Effector memory CD8-positive, alpha-beta T cell (primary cell): ENCODE measurements at places on chromosomes 13 and 19.
A peak's percentile ranks its signal among the peaks of the same experiment; 100 is the strongest.

- H3K27me3 ChIP-seq: no peaks in the 10 kb centered on the region
- DNase-seq: no peak
- peaks cover 6% of the 10 kb centered on the region for H3K36me3 ChIP-seq
- H3K4me3 ChIP-seq: no peak overlapping the region
Measured at GRCh38 chr19:20351244-20351643, 184.2 kb downstream of the ZNF486 start.

GRCh38 chr13:80946008-80946802 is 605.3 kb upstream of the SPRY2 start:
- H3K4me3 ChIP-seq: no peak overlapping the region
- DNase-seq: no peak

DNA sequence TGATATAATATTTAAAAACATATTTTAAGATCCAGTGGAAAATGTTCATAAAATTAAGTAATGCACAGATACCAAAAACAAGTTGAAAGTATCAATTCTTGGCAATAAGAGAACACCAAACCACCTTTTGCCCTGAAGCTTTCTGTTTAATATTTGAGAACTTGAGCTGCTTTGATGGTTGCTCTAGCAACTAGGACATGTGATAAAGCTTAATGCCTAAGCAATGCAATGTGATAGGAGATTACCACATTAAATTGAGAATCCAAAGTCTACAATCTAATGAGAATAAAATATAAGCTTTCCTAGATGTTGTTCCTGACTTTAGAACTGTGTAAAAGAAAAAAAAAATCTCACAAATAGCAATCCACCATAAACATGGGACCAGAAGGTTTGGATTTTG is 1367.5 kb upstream of the PCDH9 start:
- H3K27ac ChIP-seq: no peak overlapping the region
- H3K4me1 ChIP-seq: no peaks in the 10 kb centered on the region
- no peaks in the 10 kb centered on the region for H3K27me3 ChIP-seq
- no peak for DNase-seq
- no peak overlapping the region for H3K4me3 ChIP-seq

DNA sequence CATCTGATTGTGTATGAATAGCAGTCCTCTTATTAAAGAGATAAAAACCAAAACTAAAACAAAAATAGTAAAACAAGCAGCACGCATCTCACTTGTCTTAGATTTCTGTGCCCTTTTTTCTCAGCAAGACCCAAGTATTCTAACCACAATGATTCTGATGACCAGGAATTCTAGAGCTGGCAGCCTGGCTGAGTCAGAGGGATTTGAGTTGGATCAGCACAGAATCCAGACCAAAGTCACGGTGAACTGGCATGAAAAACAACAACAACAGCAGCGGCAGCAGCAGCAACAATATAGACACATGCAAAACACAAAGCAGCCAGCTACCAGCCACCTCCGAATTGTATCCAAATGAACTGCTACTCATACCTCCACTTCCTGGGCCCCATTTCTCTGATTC is 360.5 kb downstream of the KCNRG start:
- DNase-seq: no peak
- no peak overlapping the region for H3K4me3 ChIP-seq
- H3K27ac ChIP-seq: no peak overlapping the region
- H3K36me3 ChIP-seq: no peaks in the 10 kb centered on the region
- H3K27me3 ChIP-seq: no peaks in the 10 kb centered on the region

GRCh38 chr13:71303144-71303543 is 563.9 kb downstream of the DACH1 start:
- no peak overlapping the region for H3K27ac ChIP-seq
- H3K27me3 ChIP-seq: peaks cover 5% of the 10 kb centered on the region
- no peaks in the 10 kb centered on the region for H3K4me1 ChIP-seq
- no peak overlapping the region for H3K4me3 ChIP-seq
- no peaks in the 10 kb centered on the region for H3K36me3 ChIP-seq

DNA sequence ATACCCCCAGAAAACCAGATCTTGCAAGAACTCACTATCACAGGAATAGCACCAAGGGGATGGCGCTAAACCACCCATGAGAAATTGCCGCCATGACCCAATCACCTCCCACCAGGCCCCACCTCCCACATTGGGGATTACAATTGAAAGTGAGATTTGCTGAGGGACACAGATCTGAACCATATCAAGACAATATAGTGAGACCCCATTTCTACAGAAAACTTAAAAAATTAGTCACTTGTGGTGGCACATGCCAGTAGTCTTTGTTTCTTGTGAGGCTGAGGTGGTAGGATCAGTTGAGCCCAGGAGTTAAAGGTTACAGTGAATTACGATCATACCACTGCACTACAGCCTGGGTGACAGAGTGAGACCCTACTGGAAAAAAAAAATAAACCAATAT is 9.7 kb downstream of the DNAJC15 start:
- H3K27ac ChIP-seq: no peak overlapping the region
- peaks cover 31% of the 10 kb centered on the region for H3K4me1 ChIP-seq

DNA sequence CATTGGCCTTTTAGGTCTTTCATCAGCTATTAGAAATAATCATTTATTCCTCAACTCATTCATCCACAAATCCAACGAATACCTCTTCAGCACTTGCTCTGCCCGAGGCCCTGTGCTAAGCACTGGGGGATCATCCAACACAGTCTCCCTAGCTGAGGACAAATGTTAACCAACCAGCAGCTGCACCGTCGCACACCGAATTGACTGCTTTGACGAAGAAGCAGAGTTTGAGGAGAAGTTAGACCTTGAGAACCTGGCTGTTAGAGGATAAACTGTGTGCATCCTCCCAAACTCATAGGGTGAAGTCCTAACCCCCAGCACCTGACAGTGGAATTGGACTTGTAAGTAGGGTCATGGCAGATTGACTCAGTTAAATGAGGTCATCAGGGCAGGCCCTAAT is 170.9 kb downstream of the USP12 start:
- peaks cover 37% of the 10 kb centered on the region for H3K27me3 ChIP-seq
- DNase-seq: no peak
- H3K36me3 ChIP-seq: no peaks in the 10 kb centered on the region
- H3K4me1 ChIP-seq: peaks cover 2% of the 10 kb centered on the region

DNA sequence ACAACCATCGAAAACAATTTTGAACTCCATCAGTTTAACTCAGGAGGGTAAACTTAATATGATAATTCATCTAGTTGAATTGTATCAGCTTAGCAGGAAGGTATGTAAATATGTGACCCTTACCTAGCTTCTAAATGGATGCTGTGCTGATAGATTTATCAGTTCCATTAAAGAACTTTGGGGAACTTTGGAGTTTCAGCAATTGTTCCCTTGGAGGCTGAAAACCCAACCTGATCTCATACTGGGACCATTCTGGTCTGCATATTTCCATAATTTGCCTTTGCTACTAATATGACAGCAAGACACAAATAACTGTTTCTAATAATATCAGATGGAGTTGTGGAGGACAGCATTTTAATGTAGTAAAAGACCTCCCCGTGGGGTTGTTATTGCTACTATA is 127.8 kb downstream of the GGACT start:
- H3K4me3 ChIP-seq: no peak overlapping the region
- H3K36me3 ChIP-seq: no peaks in the 10 kb centered on the region
- no peak for DNase-seq

DNA sequence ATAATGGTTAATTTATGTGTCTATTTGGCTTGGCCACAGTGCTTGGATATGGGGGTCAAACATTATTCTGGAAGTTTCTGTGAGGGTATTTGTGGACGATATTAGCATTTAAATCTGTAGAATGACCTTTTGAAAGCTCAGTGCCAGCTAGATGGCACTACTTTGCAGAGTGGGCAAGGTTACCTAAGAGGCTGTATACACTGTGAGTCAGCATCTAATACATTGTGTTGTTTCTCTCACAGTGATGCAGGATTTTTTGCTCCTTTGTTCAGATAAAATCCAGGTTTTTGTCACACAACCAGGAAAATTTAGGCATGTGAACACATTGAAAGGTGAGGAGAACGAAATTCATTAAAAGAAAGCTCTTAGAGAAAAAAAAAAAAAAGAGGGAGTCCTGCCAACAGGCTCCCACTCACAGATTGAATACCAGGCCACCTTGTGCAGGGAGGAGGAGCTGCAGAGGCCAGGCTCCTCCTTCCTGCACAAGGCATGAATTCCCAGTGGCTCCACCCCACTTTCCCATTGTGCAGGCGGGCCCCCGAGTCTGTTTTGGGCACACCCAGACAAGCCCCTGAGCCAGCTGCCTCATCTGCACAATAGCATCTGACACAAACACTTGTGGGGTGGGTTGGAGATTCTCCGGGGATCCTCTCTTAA is 551.0 kb upstream of the ATXN8OS start:
- DNase-seq: no peak
- no peaks in the 10 kb centered on the region for H3K27me3 ChIP-seq
- H3K27ac ChIP-seq: no peak overlapping the region
- no peaks in the 10 kb centered on the region for H3K4me1 ChIP-seq

GRCh38 chr13:49733181-49733951 is 42.1 kb upstream of the EBPL start:
- H3K27me3 ChIP-seq: no peaks in the 10 kb centered on the region
- no peaks in the 10 kb centered on the region for H3K4me1 ChIP-seq
- no peak overlapping the region for H3K4me3 ChIP-seq
- H3K27ac ChIP-seq: no peak overlapping the region

- H3K4me3 ChIP-seq: no peak overlapping the region
- H3K36me3 ChIP-seq: no peaks in the 10 kb centered on the region
- H3K27me3 ChIP-seq: peaks cover 14% of the 10 kb centered on the region
- H3K27ac ChIP-seq: no peak overlapping the region
Measured at GRCh38 chr13:46487748-46488147, 65.2 kb upstream of the LRCH1 start.

DNA sequence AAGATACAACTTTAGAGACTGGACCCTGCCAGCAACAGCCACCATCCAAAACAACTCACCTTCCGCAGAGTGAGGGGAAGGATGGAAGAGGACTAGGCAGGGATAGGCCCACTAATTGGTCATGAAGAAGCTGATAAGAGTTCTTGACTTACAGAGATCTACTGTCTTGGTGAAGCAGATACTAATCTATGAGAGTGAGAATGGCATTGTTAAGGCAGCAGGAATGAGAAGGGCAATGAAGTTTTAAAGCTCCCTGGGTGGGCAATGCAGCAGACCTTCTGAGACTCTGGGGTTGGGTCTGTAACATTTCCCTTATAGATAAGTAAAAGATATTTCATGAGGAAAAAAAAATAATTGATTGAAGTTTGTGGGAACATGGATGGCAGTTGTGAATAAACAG is 63.7 kb downstream of the KLF12 start:
- peaks cover 49% of the 10 kb centered on the region for H3K4me1 ChIP-seq
- H3K4me3 ChIP-seq: peak overlapping the region; percentile 56
- no peaks in the 10 kb centered on the region for H3K27me3 ChIP-seq
- H3K27ac ChIP-seq: peak overlapping the region; percentile 54

DNA sequence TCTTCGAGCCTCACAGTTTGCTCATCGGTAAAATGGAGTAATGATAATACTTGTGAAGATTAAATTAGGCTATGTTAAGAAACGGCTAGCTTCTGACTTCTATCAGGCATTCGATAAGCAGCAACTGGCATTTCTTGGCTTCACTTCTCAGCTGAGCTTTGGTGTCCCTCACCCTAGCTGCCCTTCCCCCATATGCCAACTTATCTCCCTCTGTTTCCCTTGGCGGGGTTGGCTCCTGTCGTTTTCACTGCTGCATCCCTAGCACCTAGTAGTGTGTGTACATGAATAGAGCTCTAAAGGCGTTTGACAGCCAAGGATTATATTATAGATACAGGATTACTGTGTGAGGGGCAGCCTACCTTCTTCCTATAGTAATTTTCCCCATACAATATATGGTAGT is 97.5 kb downstream of the TNFSF11 start:
- H3K27me3 ChIP-seq: peaks cover 4% of the 10 kb centered on the region
- no peaks in the 10 kb centered on the region for H3K4me1 ChIP-seq
- H3K27ac ChIP-seq: no peak overlapping the region
- no peak overlapping the region for H3K4me3 ChIP-seq
- H3K36me3 ChIP-seq: no peaks in the 10 kb centered on the region

DNA sequence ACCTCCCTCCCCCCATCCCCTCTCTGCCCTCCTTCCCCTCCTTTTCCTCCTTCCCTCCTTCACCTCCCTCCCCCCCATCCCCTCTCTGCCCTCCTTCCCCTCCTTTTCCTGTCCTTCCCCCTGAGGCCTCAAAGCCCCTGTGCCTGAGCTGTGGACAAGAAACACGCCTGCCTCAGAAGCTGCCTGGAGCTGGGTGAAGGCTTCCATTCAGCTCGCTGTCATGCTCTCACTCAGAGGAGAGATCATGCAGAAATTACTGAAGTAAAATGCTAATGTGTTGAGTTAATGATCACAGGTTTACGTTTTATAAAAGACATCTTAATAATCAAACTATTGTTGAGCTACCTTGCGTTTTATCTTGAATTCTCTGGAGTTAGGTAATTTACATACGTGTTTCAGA is 114.5 kb downstream of the ATP11A start:
- no peaks in the 10 kb centered on the region for H3K4me1 ChIP-seq
- no peak for DNase-seq
- H3K27ac ChIP-seq: peak overlapping the region; percentile 60
- H3K36me3 ChIP-seq: peaks cover 5% of the 10 kb centered on the region
- no peaks in the 10 kb centered on the region for H3K27me3 ChIP-seq

DNA sequence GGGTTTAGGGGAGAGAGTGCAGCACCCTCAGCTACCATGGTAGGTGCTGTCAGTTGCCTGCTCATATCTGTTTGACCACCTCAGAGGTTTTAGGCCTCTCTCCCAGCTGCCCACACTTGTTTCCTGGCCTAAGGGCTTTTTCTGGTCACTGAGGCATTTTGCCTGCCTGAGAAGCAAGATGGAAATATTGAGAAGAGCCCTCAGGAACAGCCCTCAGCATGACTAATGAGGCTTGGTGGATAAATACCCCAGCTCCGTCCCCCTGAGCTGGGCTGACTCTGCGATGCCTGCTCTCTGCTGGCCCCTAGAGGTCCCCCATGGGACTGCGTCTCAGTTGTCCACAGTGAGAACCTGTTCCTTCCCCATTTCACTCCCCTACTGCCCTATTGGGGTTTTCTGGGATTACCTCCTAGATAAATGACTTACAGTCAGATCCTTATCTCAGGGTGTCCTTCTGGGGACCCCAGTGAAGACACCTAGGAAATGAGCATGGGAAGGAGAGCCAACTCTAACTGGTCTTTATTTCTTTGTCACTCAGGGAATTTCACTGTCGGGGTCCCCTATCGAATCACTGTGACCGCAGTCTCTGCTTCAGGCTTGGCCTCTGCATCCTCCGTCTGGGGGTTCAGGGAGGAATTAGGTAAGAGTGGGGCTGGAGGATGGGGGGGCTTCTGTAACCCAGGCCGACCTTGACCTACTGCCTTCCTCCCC is 13.3 kb downstream of the PALM3 start:
- peaks cover 98% of the 10 kb centered on the region for H3K36me3 ChIP-seq
- H3K27me3 ChIP-seq: no peaks in the 10 kb centered on the region
- peak; percentile 78 for DNase-seq
- peaks cover 3% of the 10 kb centered on the region for H3K4me1 ChIP-seq

DNA sequence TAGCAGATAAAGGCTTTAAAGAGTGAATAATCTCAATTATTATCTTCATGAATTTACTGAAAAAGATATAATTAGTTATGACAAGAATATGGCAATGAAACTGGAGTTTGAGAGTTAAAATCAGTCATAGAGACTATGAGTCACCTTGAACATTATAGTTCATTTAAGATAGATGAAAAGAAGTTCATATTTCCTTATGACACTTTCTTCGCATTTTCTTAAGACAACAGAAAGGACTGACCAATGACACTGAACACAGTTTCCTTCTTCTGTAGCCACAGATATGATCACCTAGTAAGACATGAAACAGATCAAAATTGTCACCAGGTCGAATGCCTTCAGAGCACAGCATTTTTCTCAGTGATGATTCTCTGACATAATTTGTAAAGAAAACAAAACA is 202.1 kb downstream of the KLF12 start:
- H3K36me3 ChIP-seq: peaks cover 27% of the 10 kb centered on the region
- H3K4me3 ChIP-seq: peak overlapping the region; percentile 32
- no peak for DNase-seq
- H3K4me1 ChIP-seq: peaks cover 56% of the 10 kb centered on the region

- peaks cover 36% of the 10 kb centered on the region for H3K4me1 ChIP-seq
- peak overlapping the region; percentile 81 for H3K27ac ChIP-seq
- H3K36me3 ChIP-seq: peaks cover 5% of the 10 kb centered on the region
- peak overlapping the region; percentile 51 for H3K4me3 ChIP-seq
Measured at GRCh38 chr13:48222358-48223301, 10.4 kb upstream of the ITM2B start.
